ENCODE measurements at places on chromosomes 6 and 20.

DNA sequence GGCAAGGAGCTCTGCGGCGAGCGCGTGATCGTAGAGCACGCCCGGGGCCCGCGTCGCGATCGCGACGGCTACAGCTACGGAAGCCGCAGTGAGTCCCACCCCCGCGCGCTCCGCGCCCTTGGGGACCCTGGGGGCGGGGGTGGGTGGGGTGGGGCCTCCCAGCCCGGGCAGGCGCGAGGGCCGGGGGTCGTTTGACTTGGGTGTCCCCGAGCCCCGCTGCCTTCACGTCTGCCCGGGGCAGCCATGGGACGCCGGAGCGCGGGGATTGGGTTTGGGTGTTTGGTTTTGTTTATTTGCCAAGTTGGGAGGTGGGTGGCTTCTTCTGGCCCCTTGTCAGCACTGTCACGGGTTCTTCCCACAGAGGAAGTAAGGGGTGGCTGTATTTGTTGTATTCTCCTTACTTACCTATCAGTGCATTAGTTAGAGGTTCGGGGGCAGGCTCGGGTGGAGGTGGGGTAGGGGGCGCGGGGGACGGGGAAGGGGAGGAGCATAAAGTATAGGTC, 777 bp downstream of the SRSF6 start:
- DNase-seq = no peak

GRCh38 chr6:158073776-158074175, 92.1 kb downstream of the SYNJ2 start:
- DNase-seq = no peak

- DNase-seq = no peak
Observed at GRCh38 chr6:45903959-45904358, 111.7 kb downstream of the CLIC5 start.

DNA sequence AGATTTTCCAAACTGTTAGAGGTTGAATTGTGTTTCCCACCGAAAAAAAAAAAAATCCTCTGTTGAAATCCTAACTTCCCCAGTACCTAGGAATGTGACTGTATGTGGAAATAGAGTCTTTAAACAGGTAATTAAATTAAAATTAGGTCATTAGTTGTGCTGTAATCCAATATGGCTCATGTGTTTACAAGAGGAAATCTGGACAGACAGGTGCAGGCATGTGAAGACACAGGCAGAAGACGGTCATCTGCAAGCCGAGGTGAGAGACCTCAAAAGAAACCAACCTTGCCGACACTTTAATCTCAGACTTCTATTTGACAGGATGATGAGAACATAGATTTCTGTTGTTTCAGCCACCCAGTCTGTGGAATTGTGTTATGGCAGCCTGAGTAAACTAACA, 28.6 kb upstream of the EZR start:
- no peak for DNase-seq

DNA sequence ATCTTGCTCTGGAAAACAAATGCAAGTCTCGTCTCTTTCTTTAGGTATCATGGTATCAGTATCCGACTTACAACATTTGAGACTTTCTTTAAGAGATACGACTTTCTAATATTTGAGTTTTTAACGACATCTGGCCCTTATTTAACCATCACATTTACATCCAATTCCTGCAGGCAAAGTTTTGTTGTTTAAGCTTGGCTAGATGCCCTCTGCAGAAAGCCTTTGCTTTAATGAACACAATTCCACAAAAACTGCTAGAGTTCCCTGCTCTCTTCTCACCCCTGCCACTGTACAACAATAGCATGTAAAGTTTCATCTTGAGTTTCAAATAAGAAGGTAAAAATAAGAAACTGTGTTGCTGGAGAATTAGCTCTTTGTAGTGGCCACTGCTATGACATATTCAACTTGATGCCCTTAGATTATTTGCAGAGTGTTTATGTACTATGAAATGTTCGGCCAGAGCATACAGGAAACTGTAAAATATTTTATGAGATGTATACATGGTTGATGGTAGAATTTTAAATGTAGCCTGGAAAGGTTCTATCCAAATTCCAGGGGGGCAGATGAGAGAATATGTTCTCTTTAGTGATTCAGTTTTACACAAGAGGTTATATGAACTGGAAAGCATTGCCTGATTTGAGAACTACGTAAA, 438.6 kb downstream of the CDC5L start:
- no peak for DNase-seq

- no peak for DNase-seq
Observed at GRCh38 chr6:3750317-3751076, 1.0 kb downstream of the PXDC1 start.

GRCh38 chr20:4155953-4156352, 140.6 kb upstream of the RNF24 start:
- no peak for DNase-seq

DNA sequence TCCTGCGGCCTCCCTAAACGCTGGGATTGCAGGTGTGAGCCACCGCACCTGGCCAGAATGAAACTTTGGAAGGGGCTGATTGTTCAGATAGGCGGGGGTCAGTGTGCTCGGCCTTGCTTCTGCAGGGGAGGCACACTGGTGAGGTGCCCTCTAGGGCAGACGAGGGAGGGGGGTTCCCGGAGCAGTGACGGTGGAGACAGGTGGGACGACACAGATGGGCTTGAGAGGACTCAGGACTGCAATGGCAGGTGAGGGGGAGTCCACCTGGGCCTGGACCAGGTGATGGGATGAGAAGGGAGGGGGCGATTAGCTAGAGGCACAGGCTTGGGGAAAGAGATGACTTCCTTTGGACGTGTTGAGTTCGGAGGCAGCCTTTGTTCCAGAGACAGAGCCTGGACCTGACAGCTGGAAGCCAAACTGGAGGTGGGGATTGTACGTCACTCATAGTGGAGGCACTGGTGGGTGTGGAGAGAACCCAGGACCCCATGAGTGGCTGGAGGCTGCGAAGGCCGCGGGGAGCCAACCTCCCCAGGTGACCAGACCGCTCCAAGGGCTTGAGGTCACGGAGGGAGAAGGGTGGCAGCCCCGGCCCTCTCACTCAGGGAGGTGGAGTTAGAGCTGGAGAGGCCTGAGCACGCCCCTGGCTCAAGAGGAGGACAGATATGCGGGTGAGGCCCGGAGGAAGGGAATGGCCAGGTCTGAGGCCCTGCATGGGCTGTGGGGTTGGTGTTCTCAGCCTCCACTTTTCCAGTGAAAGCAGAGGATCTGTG, 10.5 kb upstream of the MAP1LC3A start:
- no peak for DNase-seq

All from NCI-H1092 (cell line).